ENCODE measurements at places on chromosomes 1 and 21. TPM values are rescaled to one million over a fixed set of nuclear protein-coding genes. Genes with fewer than 3 reads are reported as not detected.

Gene UTS2
- not detected for total RNA-seq

Gene C1orf210
- not detected for total RNA-seq

Gene SPATA17
- total RNA-seq, result 0.98 TPM

Gene VASH2
- under 0.01 TPM for total RNA-seq
